Stimulated activated CD8-positive, alpha-beta memory T cell treated with anti-CD3 and anti-CD28 coated beads, Interleukin-12 subunit alpha, Interleukin-12 subunit beta, amount 100 ng/mL, for 4 hours (primary cell): ENCODE measurements at places on chromosomes 1 and 21.

GRCh38 chr1:23979387-23979880 lies 693 bp downstream of the SRSF10 start:
- no peak for DNase-seq

GRCh38 chr1:201761178-201761577 lies 67.8 kb upstream of the IPO9 start:
- no peak for DNase-seq

DNA sequence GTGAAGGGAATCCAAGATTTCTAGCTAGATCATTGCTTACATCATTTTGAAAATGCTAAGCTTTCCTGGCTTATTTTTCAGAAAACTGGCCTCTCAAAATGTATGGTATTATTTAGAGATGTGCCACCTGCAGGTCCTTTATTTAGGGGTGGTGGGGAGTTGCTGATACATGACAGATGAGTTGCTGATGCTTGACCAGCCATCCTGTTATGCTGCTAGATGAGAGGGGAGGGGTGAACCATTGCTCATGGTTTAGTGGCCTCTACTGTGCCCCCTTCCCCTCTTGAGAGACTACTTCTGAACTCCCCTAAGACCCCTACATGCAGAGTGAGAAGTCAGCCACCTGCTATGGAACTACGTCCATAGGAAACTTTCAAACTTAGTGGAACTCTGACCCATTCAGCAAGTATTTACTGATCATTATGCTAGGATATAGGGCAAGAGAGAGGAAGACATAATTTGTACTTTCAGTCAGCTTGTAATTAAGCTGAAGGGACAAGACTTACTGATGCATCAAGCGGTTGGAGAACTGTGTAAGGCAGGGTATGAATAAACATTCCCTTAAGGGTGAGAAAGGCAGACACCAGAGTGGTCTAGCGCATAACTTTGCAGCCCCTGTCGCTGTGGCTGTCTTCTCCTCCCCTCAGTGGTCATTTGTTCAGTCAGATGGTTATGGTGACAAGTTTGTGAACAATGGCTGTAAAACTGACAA lies 34.6 kb downstream of the SLAMF6 start:
- DNase-seq, result no peak

DNA sequence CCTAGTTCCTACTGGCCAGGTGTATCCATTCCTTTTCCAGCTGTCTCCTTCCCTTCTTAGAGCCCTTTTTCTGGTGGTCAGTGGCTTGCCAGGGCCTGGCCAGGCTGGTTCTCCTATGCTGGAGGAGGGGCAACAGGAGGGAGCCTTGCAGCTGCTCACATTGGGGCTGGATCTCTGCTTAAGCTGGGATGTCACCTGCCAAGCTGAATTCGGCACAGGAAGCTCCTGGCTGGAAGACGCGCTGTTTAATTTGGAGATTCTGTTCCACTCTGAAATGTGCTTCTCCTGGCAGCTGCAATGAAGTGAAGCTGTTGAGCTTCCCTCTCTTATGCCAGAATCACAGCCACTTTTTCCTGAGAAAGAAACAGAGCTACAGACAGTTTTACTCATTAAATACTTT lies 56.0 kb upstream of the POU3F1 start:
- no peak for DNase-seq

GRCh38 chr21:26095131-26095530 lies 75.4 kb downstream of the APP start:
- DNase-seq, result no peak
